ENCODE measurements at places on chromosomes 6 and 20. TPM values are rescaled to one million over a fixed set of nuclear protein-coding genes. Genes with fewer than 3 reads are reported as not detected.

OR2B6 gene
- total RNA-seq = not detected

CST5 gene
- not detected for total RNA-seq

BAK1 gene
- 23.6 TPM for total RNA-seq

EYA2 gene
- total RNA-seq = not detected

MCCD1 gene
- total RNA-seq = not detected

ALDH5A1 gene
- total RNA-seq = 1.0 TPM

FAM184A gene
- 0.03 TPM for total RNA-seq

NEURL2 gene
- 2.1 TPM for total RNA-seq

BACH2 gene
- 0.30 TPM for total RNA-seq

TCP11 gene
- not detected for total RNA-seq

LY6G6D gene
- total RNA-seq = not detected

ERVFRD-1 gene
- total RNA-seq = not detected
